Activated T-helper 1 cell treated with anti-CD3 and anti-CD28 coated beads, Interleukin-12 subunit alpha, Interleukin-12 subunit beta, Interleukin-2, Interleukin-4 antibody, amounts not matched to agents 30 ng/mL and 10 ng/mL and 1 ng/mL, durations not matched to agents 14 hours and 24 hours and 36 hours (primary cell): ENCODE measurements at places on chromosomes 12 and 14. TPM values are rescaled to one million over a fixed set of nuclear protein-coding genes. Genes with fewer than 3 reads are reported as not detected.

ZDHHC22 gene
- not detected in 2 replicates for total RNA-seq

FBRSL1 gene
- total RNA-seq = 75.8 and 80.2 TPM in 2 replicates

LPAR5 gene
- 2.8 and 3.1 TPM in 2 replicates for total RNA-seq

DYNLL1 gene
- 341 and 356 TPM in 2 replicates for total RNA-seq

TOMM20L gene
- total RNA-seq = not detected in 2 replicates

HOXC11 gene
- total RNA-seq = not detected in 2 replicates

CEBPE gene
- not detected in 2 replicates for total RNA-seq

PTPN21 gene
- 0.07 and 0.31 TPM in 2 replicates for total RNA-seq

AGAP2 gene
- 31.5 and 33.4 TPM in 2 replicates for total RNA-seq

P2RX7 gene
- total RNA-seq = 7.3 and 8.0 TPM in 2 replicates

RNASE7 gene
- not detected in 2 replicates for total RNA-seq

KRT3 gene
- 0.08 TPM in 1 of 2 replicates, not detected in the other for total RNA-seq

VRK1 gene
- 72.1 and 79.4 TPM in 2 replicates for total RNA-seq

DHH gene
- total RNA-seq = 0.10 TPM in 1 of 2 replicates, not detected in the other

GRIP1 gene
- 0.64 TPM in 1 of 2 replicates, not detected in the other for total RNA-seq

PTPRO gene
- total RNA-seq = 0.22 and 0.26 TPM in 2 replicates

DBX2 gene
- total RNA-seq = not detected in 2 replicates

C12orf54 gene
- not detected in 2 replicates for total RNA-seq

SMOC1 gene
- not detected in 2 replicates for total RNA-seq

MLEC gene
- total RNA-seq = 139 and 150 TPM in 2 replicates

B3GNT4 gene
- 0.29 TPM in 2 replicates for total RNA-seq

DLST gene
- 98.9 and 107 TPM in 2 replicates for total RNA-seq

OR6C2 gene
- total RNA-seq = not detected in 2 replicates

TAS2R42 gene
- total RNA-seq = not detected in 2 replicates

PPFIA2 gene
- total RNA-seq = not detected in 2 replicates

LRRC10 gene
- not detected in 2 replicates for total RNA-seq

TAS2R30 gene
- 3.8 and 4.5 TPM in 2 replicates for total RNA-seq

PGF gene
- total RNA-seq = 0.22 and 0.41 TPM in 2 replicates

ESR2 gene
- 0.10 and 0.15 TPM in 2 replicates for total RNA-seq

PCNX1 gene
- 37.9 and 42.7 TPM in 2 replicates for total RNA-seq

ULK1 gene
- 28.4 TPM in 2 replicates for total RNA-seq

DEPDC4 gene
- total RNA-seq = 1.1 and 2.1 TPM in 2 replicates

CD63 gene
- 183 and 198 TPM in 2 replicates for total RNA-seq

MYF5 gene
- total RNA-seq = not detected in 2 replicates

ARMH4 gene
- total RNA-seq = not detected in 2 replicates

PEX5 gene
- 39.9 and 42.4 TPM in 2 replicates for total RNA-seq

KRT74 gene
- not detected in 2 replicates for total RNA-seq

IL31 gene
- total RNA-seq = 5.5 and 6.6 TPM in 2 replicates

KRT77 gene
- not detected in 2 replicates for total RNA-seq

APOF gene
- not detected in 2 replicates for total RNA-seq

BMP4 gene
- total RNA-seq = not detected in 2 replicates
